Anterior cingulate cortex (tissue), 58 donors: ENCODE measurements at places on chromosomes 1 and 21.

DNA sequence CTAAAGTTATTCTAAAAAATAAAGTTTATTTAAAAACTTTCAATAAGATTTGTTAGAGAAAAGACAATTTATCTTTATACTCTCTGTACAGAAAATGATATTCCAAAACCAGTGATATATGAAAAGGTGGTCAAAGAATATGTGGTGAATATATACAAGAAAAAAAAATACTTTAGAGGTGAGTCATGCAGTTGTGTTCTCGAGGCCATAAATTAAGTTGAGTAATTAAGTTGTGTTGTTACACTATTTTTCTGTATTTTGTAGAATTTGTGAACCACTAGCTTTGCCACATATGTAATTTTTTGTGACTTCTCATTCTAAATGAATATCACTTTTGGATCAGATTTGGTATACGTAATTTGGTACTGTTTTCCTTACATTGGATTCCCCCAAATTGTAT is 23.6 kb upstream of the DUSP10 start:
- no peak for DNase-seq

DNA sequence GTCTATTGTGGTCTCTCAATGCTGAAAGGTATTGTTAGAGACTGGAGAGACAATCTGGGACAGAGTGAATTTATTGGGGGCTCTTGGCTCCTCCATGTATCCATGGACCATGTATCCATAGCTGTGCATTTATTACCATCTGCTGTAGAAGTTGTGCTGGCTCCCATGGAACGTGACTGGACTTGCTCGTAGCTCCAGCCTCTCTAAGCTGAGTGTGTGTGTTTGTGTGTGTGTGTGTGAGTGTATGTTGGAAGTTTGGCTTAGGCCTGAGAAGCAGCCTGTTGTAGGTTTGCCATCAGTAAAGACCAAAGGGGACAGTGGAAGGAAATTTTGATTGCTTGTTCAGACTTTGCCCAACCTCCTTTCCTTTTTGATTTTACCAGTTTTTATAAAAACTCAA is 105.7 kb upstream of the USP24 start:
- DNase-seq, result no peak

- DNase-seq, result no peak
Observed at GRCh38 chr1:175889848-175890247, 146.5 kb upstream of the TNR start.

DNA sequence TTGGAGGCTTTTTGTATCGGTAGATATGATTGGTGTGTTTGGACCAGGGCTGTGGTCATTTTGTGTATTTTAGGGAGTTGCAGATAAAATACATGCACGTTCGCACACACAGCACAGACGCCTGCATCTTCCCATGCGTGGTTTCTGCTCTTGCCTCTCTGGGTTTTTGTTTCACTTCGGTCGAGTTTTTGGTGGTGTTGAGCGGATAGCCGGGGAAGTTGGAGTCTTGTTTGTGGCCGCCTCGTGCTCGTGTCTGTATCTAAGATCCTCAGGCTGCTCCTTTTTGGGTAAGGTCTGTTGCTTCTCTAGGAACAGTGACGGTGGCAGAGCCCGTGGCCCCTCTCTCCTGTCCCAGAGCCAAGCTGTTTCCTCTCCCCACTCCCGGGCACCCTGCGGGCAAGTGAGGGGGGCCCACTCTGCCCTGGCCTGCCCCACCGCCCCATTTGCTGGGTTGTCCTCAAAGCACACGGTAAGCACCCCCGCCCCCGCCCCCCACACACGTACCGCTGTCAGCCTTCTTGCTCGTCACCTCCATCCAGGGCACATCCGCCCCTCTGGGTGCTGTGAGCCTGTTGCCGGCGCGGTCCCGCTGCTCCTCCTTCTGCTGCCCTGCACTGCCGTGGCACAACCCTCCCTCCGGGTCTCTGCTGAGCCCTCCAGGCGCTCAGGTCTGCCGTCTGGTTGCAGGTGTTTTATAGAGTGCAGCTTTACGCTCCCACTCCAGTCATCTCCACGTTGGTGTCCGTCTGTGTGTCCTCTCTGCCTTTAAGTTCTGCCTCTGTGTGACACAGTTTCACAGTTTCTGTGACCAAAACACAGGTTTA is 51.9 kb downstream of the AGPAT3 start:
- no peak for DNase-seq

DNA sequence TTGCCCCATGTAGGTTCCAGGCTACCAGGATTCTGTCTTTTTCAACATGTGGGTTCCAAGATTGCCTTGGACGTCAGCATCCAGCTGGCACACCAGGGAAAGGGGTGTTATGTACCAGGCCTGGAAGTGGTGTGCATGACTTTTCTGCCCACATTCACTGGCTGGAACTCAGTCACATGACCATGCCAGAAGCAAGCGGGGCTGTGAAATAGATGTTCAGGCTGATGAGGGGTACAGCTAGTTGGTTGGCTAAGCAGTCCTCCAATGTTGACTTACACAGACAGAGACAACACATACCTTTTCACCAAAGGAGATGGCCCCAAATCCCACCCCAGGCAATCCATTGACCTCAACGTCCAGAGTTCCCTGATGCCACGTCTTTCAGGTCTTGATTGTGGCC is 14.3 kb upstream of the PLEKHM2 start:
- DNase-seq, result no peak

DNA sequence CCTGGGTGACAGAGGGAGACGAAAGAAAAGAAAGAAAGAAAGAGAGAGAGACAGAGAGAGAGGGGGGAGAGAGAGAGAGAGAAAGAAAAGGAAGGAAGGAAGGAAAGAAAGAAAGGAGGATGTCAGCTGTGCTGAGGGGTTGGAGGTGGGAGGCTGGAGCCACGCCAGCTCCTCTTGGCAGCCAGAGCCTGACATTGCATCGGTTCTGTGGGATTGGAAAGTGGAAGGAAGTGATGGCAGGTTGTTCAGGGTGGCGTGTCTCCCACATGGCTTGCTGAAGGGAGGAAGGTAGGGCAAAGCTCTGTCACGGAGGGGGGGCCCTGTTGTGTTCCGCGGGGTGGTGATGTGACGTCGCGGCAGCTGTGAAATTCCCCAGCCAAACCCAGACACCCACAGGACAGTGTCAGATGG is 30.7 kb downstream of the EIF2D start:
- DNase-seq, result peak; percentile 20

DNA sequence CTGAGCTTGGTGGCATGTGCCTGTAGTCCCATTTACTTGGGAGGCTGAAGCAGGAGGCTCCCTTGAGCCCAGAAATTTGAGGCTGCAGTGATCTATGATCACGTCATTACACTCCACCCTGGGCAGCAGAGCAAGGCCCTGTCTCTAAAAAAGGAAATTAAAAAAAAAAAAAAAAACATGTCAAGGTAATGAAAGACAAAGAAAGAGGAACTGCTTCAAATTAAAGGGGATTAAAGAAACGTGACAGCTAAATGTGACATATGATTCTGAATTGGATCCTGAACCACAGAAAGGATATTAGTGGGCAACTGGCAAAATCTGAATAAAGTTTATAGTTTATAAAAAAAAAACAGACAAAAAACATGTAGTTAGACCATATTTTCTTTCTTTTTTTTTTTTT is 3.8 kb upstream of the C2CD4D start:
- no peak for DNase-seq

GRCh38 chr21:42532466-42533181 is 19.0 kb downstream of the SLC37A1 start:
- peak; percentile 53 for DNase-seq

- no peak for DNase-seq
Observed at GRCh38 chr1:155983191-155984024, 5.1 kb upstream of the ARHGEF2 start.

DNA sequence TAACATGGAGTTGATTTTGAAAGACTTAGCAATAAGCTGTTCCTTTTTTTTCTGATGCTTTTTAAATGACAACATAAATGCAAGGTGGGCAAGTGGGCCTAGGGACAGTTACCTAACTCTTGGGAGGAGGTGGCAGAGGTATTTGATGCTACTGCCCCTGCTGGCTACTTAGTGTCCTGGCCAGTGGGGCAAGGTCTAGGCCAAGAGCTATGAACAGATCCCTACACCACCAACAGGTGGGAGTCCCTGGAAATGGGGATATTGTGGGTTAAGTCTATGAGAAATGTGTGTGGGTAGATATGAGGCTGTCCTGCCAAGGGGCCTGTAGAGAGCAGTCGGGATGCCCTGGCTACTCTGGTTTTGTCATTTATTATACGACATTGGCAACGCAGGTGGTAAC is 31.3 kb upstream of the B3GALT5 start:
- DNase-seq, result no peak

GRCh38 chr1:44151808-44152207 is 10.4 kb upstream of the KLF18 start:
- no peak for DNase-seq

GRCh38 chr1:78184460-78185072 is 138.8 kb downstream of the GIPC2 start:
- DNase-seq, result no peak

- no peak for DNase-seq
Observed at GRCh38 chr1:54372978-54373377, 33.2 kb downstream of the SSBP3 start.

- no peak for DNase-seq
Observed at GRCh38 chr21:25506887-25507286, 100.4 kb downstream of the MRPL39 start.

DNA sequence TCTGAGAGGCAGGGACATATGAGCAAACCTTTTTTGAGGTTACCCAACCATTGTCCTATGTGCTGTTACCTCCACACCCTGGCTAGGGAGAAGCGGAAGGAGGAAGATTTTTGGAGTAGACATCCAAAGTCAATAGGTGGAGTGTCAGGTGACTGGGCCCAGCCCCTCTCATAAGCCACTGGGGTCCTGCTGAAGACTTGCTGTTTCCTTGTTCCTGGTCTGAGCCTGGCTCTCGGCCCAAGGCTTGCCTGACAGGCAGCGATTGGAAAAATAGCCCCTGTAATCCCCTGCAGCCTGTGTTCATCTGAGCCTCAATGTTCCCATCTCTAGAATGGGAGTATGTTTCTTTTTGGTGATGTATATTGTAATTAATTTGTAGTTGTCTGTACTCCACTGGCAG is 6.9 kb upstream of the PIGR start:
- no peak for DNase-seq

DNA sequence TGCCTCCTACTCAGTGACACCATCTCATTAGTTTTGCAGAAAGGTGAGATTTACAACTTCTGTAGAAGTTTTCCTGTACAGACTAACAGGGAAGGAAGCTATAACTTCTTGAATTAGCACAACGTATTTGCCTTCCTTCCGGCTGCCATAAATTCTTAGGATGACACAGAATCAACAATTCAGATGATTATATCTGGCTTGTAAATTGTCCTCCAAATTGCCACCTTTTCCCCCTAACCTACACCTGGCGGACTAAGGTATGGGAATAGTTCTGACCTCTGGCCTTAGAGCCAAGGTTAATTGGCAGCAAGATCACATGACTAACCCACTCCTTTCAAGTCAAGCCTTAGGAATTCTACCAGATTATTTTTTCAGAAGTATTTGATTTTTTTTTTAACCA is 284.3 kb downstream of the LMO4 start:
- DNase-seq, result no peak

GRCh38 chr1:85449356-85449755 is 15.6 kb downstream of the DDAH1 start:
- DNase-seq, result peak; percentile 9

DNA sequence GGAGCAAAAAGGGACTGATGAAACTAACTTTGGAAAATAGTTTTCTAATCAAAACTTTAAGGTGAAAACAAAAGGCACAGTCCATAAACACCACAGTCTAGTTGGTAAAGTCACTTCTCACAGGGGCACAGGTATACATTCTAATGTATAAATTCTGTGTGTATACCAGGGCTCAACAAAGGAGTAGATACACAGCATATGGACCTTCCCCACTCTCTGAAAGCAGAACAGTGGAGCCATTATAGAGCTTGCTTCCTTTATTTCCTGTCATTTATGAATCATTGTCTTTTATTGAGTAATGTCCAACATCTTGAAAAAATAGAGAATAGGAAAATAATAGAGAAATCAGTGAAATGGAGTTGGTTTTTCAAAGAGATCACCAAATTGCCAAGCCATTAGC is 746.5 kb upstream of the CHRM3 start:
- DNase-seq, result no peak

DNA sequence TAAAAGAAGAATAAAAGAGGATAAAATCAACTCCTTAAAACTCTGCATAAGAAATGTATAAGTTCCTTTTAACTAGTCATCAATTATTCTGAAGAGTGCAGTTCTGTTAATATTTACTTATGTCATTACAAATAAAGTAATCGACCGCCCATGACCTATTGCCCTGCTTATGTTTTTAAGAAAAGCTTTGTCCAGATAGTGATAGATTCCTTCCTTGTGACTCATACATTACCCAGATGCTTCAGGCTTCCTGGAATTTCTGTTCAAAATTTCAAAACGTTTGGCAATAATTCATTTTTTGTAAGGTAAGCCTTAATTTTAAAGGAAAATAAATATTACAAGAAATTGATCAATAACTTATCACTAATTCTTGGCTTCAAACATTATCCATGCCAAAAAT is 918.2 kb upstream of the ADGRL2 start:
- no peak for DNase-seq

- DNase-seq, result no peak
Observed at GRCh38 chr1:234361102-234361603, 12.1 kb upstream of the COA6 start.

DNA sequence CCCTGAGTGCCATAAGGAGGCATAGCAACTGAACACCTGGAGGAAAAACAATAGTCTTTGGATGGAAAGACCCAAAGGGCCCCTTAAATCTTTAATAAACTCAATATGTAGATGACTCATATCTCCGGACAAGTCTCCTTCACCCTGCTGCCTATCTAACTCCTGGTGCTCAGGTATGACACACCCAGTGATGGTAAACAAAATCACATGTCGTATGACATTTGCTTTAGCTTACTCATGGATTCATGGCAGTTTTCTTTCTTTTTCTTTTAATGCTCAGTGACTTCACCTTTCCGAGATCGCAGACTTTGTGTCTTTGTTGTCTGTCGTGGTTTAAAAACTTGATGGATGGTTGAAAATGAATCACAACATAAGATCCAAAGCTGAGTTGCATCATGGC is 208.5 kb upstream of the PROX1 start:
- no peak for DNase-seq

GRCh38 chr1:77459881-77460280 is 178.1 kb downstream of the AK5 start:
- DNase-seq, result no peak

- no peak for DNase-seq
Observed at GRCh38 chr1:50568782-50569181, 145.5 kb upstream of the DMRTA2 start.

DNA sequence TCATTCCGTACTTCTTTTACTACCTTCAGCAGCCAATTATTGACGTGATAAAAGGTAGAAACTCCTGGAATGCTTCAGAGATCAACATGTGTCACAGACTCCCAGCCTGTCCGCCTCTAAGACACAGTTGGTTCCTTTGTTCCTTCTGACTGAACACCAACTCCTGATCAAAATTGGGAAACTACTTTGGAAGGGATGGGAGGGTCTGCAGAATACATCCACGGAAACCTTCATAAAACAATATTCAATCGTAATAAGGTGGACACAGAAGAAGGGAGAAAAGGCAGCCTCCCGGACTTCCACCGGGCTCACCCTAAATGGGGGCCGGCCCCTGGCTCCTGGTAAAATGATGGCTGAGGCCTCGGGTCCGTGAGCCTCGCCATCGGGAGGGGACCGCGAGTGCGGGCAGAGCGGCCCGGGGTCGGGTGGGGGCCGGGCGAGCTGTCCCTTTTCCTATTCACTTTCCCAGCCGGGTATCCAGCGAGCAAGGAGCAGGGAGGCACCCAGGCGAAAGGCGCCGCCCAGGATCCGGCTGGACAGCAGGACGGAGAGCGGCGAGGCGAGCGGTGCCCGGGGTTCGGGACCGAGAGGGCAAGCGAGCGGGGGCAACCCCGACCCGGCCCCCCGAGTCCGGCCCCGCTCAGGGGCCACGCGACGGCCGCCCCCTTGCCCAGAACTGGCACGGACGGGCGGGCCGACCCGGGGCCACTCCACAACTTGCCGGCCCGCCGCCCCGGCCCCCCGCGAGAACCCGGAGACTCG is 805 bp downstream of the NRIP1 start:
- DNase-seq, result peak; percentile 31
